ENCODE measurements at places on chromosomes 1 and 21.

- DNase-seq: no peak
Measured at GRCh38 chr1:28803051-28803450, 8.9 kb upstream of the OPRD1 start.

- DNase-seq: no peak
Measured at GRCh38 chr1:43799656-43800635, 92.6 kb downstream of the ST3GAL3 start.

DNA sequence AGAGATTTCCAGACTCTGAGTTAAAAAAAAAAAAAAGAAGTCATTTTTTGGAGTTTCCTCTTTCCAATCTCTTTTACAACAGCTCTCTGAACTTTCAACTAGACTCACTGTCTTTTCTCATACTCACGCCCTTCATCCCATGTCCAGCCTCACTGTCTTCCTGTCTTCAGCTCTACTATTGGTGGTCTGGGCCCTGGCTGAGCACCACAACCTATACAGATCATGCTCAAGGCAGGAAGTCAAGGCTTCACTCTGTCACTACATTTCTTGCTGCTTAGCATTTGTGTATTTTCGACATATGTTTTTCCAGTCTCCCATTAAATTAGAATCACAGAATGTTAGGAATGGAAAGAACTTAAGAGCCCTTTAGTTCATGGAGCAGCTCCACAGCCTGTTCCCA is 106.4 kb upstream of the PPP2R5A start:
- DNase-seq: no peak

DNA sequence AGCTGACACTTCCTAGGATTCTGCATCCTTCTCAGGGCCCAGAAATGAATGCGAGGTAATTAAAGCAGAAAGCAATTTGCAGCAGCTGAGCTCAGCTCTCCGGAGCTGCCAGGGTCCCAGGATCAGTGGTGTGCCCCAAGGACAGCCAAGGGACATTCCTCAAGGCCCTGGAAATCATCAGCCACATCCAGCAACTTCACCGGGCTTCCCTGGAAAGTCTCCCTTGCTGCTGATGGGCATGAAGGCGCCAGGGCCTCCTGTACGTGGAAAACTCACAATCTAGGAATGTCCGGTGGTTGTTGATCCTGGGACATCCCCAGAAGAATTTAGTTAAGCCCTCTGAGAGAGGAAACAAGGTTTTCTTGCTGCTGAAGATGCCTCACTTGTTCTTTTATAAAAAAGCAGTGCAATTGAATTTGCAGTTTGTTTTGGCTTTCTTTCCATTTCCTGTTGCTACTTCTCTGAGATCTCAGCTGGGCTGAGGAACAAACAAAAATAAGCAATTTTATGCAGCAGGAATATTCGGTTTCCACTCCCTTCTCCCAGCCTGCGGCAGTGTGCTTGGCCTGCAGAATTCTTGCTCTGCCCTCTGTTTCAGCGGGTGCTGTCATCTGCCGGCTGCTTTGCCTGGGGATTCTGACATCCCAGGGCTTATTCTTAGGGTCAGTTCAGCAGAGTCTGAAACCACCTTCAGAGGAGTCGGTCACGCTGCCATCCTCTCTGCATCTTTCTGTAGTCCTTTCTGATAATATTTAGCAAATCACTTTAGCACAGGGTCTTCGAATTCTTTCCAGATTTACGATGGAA is 85.9 kb downstream of the TCP10L start:
- DNase-seq: no peak

All from stimulated activated CD8-positive, alpha-beta memory T cell treated with anti-CD3 and anti-CD28 coated beads, Interleukin-12 subunit alpha, Interleukin-12 subunit beta, amount 100 ng/mL, for 4 hours (primary cell).